ENCODE measurements at places on chromosomes 11 and 22.

DNA sequence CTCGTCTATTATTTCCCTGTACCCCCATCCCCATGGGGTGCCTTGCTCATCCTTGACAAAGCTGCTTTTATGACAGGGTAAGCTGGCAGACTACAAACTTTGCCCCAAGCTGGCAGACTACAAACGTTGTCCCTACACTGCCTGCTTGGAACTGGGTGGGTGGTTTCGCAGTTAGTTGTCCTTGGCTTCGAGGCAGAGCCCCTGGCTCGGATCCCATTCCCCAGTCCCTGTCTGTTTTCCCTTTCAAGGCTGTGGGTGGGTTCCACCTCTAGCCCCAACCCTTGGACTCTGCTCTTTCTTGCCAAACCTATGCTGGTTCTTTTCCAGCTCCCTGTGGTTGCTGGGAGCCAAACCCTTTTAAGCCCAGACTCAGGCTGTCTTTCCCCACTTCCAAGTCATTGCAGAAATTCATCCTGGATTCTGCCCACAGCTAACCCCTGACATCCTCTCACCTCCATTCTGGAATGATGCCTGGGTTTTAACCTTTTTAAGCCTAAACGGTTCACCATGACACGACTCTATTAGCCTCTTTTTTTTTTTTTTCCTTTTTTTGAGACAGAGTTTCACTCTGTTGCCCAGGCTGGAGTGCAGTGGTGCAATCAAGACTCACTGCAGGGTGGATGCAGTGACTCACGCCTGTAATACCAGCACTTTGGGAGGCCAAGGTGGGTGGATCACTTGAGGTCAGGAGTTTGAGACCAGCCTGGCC lies 9.2 kb upstream of the RBM14 start:
- no peak for DNase-seq

DNA sequence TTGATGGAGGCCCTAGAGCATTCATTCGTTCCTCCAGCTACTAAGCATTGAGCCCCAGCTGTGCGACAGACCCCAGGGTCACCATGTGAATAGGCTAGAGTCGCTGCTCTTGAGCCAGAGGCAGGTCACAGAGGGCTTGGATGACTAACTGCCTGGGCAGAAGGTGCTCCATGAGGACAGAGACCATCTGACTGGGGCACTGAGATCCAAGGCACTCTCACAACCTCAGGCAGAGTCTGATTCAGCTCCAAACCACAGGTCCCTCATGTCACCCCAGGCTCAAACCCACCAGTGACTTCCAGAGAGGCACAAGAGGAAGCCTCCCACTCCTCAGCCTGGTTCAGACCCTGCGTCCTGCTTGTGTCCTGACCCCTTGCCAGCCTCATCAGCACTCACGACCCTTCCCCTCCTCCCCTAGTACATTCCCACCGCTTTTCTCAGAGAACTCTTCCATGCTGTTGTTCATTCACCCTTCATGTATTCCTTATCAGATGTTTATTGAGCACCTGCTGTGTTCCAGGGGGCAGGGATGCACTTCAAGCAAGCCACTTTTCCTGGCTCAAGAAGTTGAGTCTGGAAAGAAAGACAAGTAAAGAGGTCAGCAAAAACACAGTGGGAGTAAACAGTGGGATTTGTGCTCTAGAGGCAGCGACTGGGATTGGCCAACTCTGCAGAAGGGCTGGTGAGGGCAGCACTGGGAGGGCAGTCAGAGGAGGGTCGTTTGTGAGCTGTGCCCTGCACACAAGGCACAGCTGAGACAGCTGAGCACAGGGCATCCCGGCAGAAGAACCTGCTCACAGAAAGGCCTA lies 9.3 kb downstream of the OAF start:
- no peak for DNase-seq

DNA sequence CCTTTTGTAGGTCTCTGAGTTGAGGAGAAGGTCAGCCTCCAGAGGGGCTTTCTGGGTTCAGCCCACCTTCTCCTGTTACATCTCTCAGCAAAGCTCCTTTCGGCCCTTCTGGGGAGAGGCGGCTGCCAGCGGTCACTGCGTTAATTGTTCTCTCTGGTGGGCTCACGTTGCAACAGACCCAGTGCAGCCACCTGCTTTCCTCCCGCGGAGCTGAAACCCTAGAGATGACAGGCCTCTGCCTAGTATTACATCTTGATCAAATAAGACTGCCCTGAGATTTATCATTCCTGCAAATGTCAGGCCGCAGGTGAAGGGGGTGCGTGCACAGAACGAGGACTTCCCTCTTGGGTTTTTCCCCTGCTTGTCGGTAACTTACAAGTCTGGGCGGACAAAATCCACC lies 43.2 kb upstream of the CREB3L1 start:
- no peak for DNase-seq

DNA sequence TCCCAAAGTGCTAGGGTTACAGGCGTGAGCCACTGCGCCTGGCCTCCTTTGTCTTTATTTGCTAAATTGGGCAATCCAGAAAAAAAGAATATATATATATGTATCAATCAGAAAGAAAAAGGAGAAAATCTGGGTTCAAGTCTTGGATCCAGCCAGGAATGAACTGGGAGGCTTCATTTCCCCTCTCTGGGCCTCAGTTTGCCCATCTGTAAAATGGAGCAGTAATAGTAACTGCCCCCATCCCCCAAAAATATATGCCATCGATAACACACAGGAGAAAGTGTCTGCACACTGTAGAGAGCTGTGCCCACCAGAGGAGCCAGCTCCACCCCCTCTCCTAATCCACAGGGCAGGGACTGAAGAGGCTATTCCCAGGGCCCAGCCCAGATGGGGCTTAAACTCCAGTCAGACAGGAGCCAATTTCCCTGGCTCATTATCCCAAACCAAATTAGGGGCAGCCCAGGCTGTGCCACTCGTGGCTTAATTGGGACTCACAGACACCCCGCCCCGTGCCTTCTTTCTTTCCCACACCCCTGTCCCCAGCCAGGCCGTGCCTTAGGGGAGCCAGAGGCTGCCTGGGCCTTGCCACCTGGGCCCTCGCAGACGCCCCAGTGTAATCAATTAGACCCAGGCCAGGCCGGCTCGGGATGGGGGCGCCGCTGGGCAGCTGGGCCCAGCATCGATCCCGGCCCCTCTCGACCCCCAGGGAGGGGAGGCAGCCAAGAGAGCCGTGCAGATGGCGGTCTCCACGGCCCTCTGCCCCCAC lies 171.5 kb downstream of the MN1 start:
- no peak for DNase-seq

- no peak for DNase-seq
Observed at GRCh38 chr11:44613153-44613552, 47.7 kb downstream of the CD82 start.

GRCh38 chr11:66694732-66695207 lies 17.1 kb upstream of the RBM4B start:
- DNase-seq, result peak; percentile 85

GRCh38 chr11:85889676-85890579 lies 34.7 kb downstream of the CCDC83 start:
- DNase-seq, result no peak

DNA sequence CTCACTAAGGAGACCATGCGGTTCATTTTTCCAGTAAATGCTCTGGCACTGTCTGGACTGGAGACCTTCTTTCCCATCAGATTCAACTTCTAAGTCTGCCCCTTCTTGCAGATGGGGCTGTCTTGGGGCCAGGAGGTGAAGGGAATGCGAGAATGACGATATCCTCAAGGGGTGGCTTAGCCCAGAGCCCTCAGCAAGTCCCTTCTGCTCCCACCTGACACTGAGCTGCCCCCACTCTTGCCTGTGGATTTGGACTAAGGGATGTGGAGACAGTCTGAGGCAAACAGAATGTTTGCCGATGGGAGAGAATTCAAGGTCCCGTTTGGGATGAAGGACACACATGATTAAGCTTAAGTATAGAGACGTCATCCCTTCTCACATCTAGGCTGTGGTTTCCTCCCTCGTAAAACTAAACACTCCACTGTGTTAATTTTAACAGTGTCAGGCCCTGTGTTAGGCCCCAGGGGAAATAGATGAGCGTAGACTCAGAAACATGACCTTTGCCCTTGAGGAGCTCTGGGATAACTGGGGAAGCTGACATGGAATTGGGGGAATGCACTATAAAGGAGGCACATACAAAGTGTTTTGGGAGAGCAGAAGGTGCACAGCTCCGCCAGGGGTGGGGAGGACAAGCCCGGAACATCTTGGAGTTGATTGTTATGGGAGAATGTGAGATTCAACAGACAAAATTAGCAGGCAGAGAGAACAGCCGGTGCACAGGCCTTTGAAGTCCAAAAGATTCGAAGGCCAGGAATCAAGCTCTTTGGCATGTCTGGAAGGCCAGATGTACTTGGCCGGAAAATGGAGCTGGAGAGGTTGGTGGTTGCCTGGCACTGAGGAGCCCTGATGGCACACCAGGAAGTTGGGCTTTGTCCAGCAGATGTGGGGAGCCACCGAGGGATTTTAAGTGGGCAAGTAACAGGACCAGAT lies 71.6 kb downstream of the ST3GAL4 start:
- no peak for DNase-seq

GRCh38 chr11:110003426-110003825 lies 89.8 kb upstream of the ZC3H12C start:
- no peak for DNase-seq

GRCh38 chr11:116062490-116063171 lies 558.4 kb upstream of the CADM1 start:
- no peak for DNase-seq

DNA sequence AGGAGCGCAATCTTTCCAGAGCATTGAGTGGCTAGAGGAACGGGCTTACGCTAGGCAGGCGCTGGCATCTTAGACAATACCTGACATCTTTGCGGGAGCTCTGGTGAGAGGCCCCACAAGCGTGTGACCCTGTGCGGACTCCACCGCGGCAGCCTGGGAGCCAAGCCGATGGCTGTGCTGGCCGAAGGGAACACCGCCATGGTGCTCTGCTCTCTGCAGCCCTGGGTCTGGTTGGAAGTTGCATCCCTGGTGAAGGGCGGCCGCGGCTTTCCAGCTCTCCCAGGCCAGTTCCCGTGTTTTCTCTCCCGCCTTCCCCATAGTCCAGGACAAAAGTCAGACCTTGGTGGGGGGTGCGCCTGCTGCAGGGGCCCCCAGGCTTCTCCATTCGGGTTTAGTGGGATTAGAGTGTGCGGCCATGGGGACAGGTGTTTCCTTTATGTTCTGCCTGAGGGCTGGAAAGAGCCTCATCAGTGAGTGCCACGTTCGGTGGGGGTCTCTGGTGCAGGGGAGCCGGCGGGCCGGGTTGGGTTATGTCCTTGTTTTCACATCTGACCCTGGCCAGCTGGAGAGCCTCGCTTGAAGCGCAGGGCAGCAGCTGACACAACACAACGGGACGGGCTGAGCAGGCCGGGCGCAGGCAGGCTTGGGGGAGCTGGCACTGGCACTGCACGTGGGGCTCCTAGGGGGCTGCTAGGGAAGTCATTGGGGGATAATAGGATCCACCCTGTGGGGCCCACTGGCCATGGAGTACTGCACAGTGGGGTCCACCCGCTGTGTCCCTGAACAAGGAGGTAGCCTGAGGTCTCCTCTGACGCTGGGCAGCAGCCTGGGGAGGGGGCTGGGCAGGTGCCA lies 94.8 kb downstream of the KCNQ1 start:
- DNase-seq, result no peak

- peak; percentile 74 for DNase-seq
Observed at GRCh38 chr11:66868726-66869566, 12.1 kb downstream of the LRFN4 start.

- DNase-seq, result no peak
Observed at GRCh38 chr11:106457727-106458126, 380.3 kb downstream of the AASDHPPT start.

DNA sequence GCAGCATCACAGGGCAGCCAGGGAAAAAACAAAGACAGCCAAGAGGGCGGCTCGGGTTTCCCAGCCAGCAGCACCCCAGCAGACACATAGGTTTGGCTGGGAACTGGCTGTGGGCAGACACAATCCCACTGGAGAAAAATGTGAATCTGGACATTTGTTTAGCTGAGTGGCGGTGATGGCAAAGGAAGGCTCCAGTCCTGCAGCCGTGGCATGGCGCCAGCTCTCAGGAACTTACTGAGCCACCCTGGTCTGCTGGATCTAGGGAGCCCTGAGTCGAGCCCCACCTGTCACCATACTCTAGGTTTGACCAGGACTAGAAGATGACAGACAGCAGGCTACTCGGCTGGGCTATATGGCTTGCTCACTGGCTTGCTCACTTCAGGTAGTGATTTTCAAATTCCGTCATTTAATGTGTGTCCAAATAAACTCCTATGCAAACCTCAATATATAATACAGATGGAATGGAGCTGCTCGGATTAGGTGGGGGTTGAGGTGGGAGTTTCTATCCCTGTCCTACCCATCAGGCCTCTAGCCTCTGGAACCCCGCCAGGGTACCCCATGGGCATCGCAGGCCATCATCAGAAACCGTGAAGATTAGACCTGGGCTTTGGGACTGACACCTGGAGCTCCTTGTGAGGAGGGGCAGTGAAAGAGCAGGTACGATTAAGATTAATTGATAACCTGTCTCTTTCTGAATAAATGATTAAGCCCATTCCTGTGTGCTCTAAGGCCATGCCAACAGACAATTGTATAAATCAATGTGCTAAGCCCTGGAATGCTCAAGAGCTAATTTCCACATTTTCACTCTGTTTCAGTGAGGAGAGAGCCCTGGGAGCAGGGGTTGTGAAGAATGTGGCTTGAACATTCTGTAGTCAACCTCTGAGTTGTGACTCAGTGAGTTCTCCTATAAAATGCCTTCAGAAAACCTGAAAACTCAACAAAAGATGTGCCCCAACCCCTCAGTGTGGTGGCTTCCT lies 42.5 kb downstream of the GALNT18 start:
- DNase-seq, result no peak

- no peak for DNase-seq
Observed at GRCh38 chr11:26332572-26332915, 614 bp downstream of the ANO3 start.

- no peak for DNase-seq
Observed at GRCh38 chr11:82701847-82702520, 31.7 kb downstream of the FAM181B start.

DNA sequence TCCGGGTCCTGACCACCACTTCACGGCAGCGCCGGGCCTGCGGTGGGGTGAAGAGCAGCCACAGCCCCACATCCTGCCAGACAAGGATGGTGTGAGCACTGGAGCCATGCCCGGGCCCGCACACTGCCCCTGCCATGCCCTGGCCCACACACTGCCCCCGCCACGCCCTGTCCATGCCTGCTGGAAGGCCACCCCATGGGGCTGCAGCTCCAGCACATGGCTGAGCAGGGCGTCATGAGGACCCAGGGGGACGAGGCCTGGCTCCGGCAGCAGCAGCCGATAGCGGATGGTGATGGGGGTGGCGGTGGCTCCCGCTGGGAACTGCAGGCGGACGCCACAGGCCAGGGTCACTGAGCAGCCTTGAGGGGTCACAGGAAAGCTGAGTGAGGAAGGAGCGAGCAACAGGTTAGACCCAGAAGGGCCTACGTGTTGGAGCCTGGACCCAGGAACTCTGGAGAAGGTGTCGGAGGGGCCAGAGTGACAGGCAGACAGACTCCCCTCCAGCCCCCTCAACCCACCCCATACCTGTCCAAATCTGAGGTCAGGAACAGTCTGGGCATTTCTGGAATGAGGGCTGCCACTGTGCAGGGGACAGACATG lies 2.9 kb downstream of the PIDD1 start:
- no peak for DNase-seq
